Activated CD4-positive, alpha-beta T cell treated with anti-CD3 and anti-CD28 coated beads, Interleukin-2, amount 10 ng/mL, durations not matched to agents 7 days and 5 days (primary cell): ENCODE measurements at places on chromosomes 1 and 21. TPM values are rescaled to one million over a fixed set of nuclear protein-coding genes. Genes with fewer than 3 reads are reported as not detected.

Gene TEX38
- total RNA-seq: not detected

Gene AUNIP
- total RNA-seq: 8.1 TPM

Gene MYCL
- total RNA-seq: not detected

Gene C1orf185
- not detected for total RNA-seq

Gene PTPRC
- 862 TPM for total RNA-seq

Gene RIMKLA
- total RNA-seq: 0.99 TPM

DNA sequence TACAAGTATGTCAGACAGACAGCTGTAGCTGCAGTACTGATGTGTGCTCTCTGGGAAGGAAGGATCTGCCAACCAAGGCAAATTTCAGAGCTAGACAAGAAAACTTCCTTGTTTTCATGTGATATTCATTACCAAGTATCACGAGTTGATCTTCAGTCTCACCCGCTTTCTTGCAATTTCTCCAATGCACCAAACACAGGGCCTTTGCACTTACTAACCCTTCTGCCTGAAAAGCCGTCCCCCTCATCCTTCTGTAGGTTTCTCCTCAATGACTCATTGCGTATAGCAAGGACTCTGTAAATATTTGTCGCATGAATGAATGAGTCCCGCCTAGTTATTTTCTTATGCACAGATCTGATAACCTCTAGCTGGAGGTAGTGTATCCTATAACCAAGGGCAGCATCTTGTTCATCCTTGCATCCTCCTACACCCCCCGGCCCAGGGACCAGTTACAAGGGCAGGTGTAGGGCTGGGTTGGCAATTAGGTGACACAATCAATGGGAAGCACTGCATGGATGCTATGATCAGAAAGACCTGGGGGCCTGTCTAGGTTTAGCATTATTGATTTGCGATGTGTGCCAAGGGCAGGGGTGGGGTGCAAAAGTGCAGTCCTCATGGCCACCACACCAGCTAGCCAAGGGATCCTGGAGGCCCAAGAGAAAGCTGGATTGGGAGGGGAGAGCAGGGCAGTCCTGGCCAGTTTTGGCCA is 51.4 kb upstream of the GPR157 start:
- H3K36me3 ChIP-seq: peaks cover 13% of the 10 kb centered on the region
- no peak overlapping the region for H3K27ac ChIP-seq
- peaks cover 18% of the 10 kb centered on the region for H3K4me1 ChIP-seq
- H3K4me3 ChIP-seq: peak overlapping the region; percentile 89
- no peak for DNase-seq

- DNase-seq: no peak
- H3K36me3 ChIP-seq: no peaks in the 10 kb centered on the region
- H3K27ac ChIP-seq: no peak overlapping the region
- peaks cover 1% of the 10 kb centered on the region for H3K4me1 ChIP-seq
- H3K27me3 ChIP-seq: no peaks in the 10 kb centered on the region
Observed at GRCh38 chr1:178536844-178537371, 24.0 kb downstream of the TEX35 start.

GRCh38 chr1:230639714-230640209 is 2.5 kb upstream of the COG2 start:
- no peak overlapping the region for H3K27ac ChIP-seq
- no peak for DNase-seq
- H3K36me3 ChIP-seq: no peaks in the 10 kb centered on the region

DNA sequence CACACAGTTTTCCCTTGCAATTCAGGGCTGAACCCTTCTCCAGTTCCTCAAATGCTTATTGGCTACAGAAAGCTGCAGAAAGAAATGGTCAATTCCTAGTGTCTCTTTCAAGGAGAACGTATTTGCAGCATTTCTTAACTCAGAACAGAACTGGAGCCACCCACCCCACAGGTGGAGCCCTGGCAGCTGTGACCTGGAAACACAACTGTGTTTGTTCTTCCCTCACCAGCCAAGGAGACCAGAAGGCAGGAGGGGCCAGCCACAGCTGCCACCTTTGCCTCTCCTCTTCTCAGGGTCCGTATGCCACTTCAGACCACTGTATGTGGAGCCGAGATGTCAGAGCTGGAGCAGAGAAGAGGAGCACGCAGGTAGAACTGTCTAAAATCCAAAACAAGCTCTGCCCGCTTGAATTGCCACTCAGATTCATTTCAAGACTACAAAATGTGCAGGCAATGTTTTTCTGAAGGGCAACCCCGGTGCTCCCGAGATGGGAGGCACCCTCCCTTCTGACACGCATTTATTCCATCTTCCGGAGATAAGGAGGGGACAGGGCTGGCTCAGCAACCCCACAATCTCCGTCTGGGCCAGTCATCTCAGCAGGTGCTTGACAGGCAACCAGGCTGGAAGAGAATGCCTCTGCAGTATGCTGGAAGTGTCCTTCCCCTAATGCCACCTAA is 16.7 kb downstream of the CD247 start:
- peak overlapping the region; percentile 86 for H3K27ac ChIP-seq
- H3K27me3 ChIP-seq: no peaks in the 10 kb centered on the region

DNA sequence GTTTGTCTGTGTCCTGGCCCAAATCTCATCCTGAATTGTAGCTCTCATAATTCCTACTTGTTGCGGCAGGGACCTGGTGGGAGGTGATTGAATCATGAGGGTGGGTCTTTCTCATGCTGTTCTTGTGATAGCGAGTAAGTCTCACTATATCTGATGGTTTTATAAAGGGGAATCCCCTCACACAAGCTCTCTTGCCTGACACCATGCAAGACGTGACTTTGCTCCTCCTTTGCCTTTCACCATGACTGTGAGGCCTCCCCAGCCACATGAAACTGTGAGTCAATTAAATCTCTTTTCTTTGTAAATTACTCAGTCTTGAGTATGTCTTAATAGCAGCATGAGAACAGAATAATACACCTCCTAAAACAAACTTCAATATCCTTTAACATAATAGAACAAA is 1065.6 kb downstream of the PLA2G4A start:
- no peaks in the 10 kb centered on the region for H3K36me3 ChIP-seq
- no peak overlapping the region for H3K27ac ChIP-seq
- DNase-seq: no peak
- no peaks in the 10 kb centered on the region for H3K4me1 ChIP-seq

DNA sequence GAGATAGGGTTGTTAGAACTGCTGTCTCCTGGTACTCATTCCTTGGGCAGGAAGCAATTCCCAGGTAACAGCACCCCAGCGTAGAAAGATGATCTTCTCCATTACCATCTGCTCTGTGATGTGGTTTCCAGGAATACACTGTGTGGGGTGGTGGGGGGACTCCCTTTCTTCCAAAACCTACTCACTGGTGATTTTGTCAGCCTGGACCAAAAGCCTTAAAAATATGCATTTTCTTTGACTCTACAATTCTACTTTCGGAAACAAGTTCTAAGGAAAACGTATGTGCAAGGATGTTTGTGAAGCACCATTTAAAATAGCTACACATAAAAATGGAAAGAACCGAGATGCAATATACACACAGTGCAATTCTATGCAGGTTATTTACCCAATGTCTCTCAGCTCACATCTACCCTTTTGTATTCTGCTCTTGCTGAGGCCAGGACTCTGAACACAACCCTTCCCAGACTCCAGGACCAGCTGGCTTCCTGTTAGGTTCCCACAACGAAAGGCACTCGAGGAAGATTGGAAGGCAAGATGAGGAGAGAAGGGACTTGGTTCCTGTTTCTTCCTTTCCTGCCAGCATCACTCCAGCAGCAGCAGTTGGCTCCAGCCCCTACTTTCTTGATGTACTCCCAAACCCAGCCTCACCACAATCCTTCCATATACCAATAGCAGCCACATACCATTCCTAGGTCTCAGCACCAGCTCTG is 33.0 kb upstream of the GJB5 start:
- H3K27me3 ChIP-seq: peaks cover 16% of the 10 kb centered on the region
- H3K4me1 ChIP-seq: no peaks in the 10 kb centered on the region
- no peaks in the 10 kb centered on the region for H3K36me3 ChIP-seq
- DNase-seq: no peak

- H3K27ac ChIP-seq: no peak overlapping the region
- no peaks in the 10 kb centered on the region for H3K36me3 ChIP-seq
- H3K4me3 ChIP-seq: no peak overlapping the region
- H3K4me1 ChIP-seq: no peaks in the 10 kb centered on the region
Observed at GRCh38 chr1:87790756-87791155, 462.1 kb downstream of the LMO4 start.

- peak overlapping the region; percentile 94 for H3K4me3 ChIP-seq
- H3K4me1 ChIP-seq: peaks cover 72% of the 10 kb centered on the region
- peak overlapping the region; percentile 93 for H3K27ac ChIP-seq
- peaks cover 15% of the 10 kb centered on the region for H3K36me3 ChIP-seq
- no peak for DNase-seq
Observed at GRCh38 chr1:55213151-55213884, 1.8 kb downstream of the USP24 start.

DNA sequence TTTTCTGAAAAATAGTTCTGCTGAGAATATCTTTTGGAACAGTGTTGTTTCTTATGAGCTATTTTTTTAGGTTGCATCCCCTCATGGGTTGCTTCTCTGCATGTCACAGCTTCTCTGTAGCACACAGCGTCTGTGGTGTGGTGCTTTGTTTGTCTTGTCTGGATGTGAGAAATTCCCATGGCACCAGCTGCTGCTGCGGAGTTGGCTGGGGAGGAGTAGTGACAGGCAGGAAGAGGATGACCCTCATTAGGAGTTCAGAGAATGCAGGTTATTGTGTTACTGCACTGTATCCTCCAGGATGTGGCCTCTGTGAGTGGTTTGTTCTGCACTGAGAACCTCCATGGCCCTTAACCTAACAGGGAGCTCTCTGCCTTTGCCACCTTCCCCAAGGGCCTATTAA is 64.8 kb downstream of the TSEN15 start:
- H3K27ac ChIP-seq: no peak overlapping the region
- peaks cover 4% of the 10 kb centered on the region for H3K36me3 ChIP-seq
- no peaks in the 10 kb centered on the region for H3K4me1 ChIP-seq
- H3K4me3 ChIP-seq: no peak overlapping the region
- DNase-seq: no peak
- no peaks in the 10 kb centered on the region for H3K27me3 ChIP-seq

GRCh38 chr1:205493241-205494085 is 11.0 kb upstream of the CDK18 start:
- DNase-seq: no peak
- H3K27me3 ChIP-seq: peaks cover 29% of the 10 kb centered on the region
- no peaks in the 10 kb centered on the region for H3K36me3 ChIP-seq
- no peak overlapping the region for H3K27ac ChIP-seq
- peaks cover 9% of the 10 kb centered on the region for H3K4me1 ChIP-seq
- no peak overlapping the region for H3K4me3 ChIP-seq

DNA sequence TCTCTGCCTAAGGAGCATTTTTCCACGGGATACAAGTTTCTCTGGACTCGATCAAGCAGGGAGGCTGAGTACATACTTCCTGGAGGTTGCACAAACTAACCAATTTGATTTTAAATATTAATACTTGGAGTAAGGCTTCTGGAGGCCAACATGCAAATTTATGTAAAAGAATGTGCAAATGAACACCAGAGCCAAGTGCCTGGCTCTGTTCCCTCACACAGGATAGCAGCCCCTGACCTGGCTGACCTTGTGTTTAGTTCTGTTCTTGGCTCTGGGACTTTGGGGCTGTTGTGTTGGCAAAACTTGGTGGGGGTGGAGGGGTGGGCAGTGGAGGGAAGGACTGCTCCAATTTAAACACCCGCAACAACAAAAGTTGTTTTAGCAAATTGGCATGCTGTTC is 34.2 kb downstream of the CNIH3 start:
- no peak overlapping the region for H3K4me3 ChIP-seq
- no peak for DNase-seq
- peaks cover 4% of the 10 kb centered on the region for H3K27me3 ChIP-seq
- H3K27ac ChIP-seq: no peak overlapping the region
- H3K4me1 ChIP-seq: no peaks in the 10 kb centered on the region

DNA sequence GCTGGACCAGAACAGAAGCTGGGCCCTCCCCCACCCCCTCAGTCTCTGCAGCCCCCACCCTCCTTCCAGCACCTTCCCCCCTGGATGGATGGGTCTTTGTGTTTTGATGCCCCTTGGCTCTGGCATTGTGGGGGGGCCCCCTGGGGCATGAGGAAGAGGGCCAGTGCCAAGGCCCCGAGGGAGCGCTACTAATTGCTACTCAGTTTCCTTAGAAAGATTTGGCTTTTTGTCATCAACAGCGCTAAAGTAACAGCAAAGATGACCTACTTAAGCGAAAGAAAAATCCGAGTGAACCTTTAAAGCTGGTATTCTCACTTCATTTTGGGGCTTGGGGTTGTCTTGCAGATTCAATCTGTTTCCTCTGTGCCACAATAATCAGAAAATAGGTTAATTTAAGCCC is 63.5 kb downstream of the SKI start:
- H3K4me3 ChIP-seq: peak overlapping the region; percentile 36
- no peaks in the 10 kb centered on the region for H3K27me3 ChIP-seq
- H3K36me3 ChIP-seq: peaks cover 14% of the 10 kb centered on the region
- peak overlapping the region; percentile 96 for H3K27ac ChIP-seq
- DNase-seq: no peak

DNA sequence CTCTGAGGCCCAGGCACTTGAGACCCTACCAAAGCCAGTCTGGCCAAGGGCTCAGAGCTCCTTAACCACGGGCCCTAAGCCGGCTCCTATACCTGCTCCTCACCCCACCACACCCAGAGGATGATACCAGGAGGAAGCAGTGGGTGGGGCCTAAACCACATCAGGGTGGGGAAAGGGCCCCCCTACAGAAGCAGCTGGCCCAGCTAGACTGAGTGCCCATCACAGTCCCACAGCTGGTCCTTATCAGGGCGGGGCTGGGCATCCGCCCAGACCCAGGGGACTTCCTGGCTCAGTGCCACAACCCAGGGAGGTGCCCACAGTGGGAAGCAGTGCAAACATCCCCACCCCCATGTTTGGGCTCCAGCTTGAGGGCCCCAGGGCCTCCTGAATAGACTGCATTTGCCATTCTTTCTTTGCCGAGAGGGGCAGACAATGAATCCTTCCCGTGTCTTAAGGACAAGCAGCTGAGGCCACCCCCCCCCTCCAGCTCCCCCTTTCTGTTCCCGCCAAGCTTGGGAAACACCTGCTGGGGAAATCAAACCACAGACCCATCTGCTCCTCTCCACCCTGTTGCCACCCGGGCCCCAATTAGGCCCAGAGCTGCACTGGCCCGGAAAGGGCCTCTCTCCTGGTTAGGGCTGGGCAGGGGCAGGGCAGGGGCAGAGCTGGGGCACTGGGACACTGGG is 6.2 kb downstream of the E2F2 start:
- H3K27me3 ChIP-seq: no peaks in the 10 kb centered on the region
- peaks cover 79% of the 10 kb centered on the region for H3K4me1 ChIP-seq
- peak; percentile 66 for DNase-seq
- H3K4me3 ChIP-seq: peak overlapping the region; percentile 98

- H3K27me3 ChIP-seq: no peaks in the 10 kb centered on the region
- no peaks in the 10 kb centered on the region for H3K36me3 ChIP-seq
- no peaks in the 10 kb centered on the region for H3K4me1 ChIP-seq
- no peak overlapping the region for H3K27ac ChIP-seq
Observed at GRCh38 chr1:75083848-75084514, 50.2 kb upstream of the LHX8 start.

- H3K4me3 ChIP-seq: no peak overlapping the region
- H3K27ac ChIP-seq: no peak overlapping the region
- no peaks in the 10 kb centered on the region for H3K27me3 ChIP-seq
Observed at GRCh38 chr1:23362218-23362713, 7.4 kb downstream of the ZNF436 start.
